IPS DF 19.7 (cell line): ENCODE measurements at places on chromosomes 2 and 18.

GRCh38 chr18:33495278-33495677 lies 54.8 kb upstream of the CCDC178 start:
- DNase-seq = peak; percentile 30

DNA sequence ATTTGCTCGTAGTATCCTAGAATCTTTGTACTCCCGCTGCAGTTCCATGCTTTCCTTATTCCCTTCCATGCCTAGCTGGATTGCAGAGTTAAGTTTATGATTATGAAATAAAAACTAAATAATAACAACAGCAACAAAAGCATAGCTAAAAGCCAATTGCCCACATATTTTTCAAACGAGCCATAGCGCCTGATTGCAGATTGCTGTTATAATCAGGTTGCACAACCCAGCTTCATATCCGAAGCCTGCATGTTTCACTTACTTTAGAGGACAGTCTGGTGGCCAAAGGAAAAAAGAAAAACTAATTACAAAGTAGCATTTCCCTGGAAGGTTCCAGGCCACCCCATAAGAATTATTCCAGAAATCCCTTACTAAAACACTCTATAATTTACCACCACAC lies 31.9 kb upstream of the PNO1 start:
- DNase-seq = no peak

- no peak for DNase-seq
Measured at GRCh38 chr2:108124736-108125495, 114.9 kb upstream of the SULT1C3 start.

DNA sequence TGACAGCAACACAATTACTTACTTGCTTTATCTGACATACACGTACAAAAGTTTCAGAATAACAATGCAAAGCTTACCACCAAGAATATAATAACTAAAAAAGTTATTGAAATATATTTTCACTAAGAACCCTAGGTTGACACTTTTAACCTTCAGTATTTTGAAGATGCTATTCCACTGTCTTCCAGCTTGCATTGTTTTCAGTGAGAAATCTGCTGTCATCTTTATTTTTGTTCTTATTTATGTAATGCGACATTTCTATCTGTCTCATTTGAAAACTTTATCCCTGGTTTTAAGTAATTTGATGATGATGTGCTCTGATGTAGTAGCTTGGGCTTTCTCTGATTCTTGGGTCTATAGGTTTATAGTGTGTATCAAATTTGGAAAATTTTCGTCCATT lies 165.0 kb upstream of the SMIM21 start:
- no peak for DNase-seq

DNA sequence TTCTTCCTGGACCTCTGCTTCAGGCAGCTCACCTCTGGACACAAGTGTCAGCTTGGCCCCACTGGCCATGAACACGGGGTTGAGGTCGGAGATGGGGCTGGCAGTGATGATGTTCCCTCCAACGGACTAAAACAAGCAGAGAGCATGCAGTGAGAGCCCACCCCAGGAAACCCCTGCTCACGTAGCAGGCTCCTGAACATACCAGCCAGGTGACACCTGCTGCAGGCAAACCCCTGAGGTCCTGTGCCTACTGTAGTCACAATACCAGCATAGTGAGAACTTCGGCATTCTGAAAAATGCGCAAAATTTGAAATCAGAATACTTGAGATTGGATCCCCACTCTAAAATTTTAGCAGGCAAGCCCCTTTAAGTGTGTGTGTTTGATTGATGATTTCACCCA lies 32.9 kb downstream of the XDH start:
- no peak for DNase-seq

DNA sequence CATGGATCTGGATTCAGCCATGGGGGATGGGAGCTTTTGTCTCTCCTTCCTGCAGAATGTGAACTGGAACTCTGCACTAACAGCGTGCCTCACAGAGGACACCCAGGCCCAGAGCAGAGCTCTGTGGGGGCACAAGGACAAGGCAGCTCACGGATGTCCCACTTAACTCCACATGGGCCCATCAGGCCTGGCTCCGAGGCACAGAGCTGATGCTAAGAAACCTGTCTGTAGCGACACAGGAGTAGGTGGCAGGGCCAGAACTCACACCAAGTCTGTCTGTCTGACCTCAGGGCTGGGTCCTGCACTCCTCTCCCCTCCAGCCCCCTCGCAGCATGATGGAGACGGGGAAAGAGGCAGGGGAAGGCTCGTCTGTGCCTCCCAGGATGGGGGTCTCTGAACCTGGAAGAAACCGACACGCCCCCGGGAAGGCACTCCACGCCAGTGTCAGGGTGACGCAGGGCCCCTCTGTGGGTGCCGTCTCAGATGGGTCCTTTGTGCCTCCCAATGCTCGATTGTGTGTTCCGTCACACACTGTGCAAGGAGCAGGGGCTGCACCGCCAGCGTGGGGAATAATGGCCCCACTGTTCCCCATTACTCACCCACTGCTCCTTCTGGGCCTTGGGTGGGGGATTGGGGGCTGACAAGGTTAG lies 36.6 kb downstream of the FAM178B start:
- no peak for DNase-seq
